Right hindlimb (tissue), 1 donor: ENCODE measurements at places on chromosomes 5 and 9.
A peak's percentile ranks its signal among the peaks of the same experiment; 100 is the strongest.

- no peak for DNase-seq
Observed at GRCh38 chr9:34773306-34773910, 63.5 kb upstream of the CCL21 start.

DNA sequence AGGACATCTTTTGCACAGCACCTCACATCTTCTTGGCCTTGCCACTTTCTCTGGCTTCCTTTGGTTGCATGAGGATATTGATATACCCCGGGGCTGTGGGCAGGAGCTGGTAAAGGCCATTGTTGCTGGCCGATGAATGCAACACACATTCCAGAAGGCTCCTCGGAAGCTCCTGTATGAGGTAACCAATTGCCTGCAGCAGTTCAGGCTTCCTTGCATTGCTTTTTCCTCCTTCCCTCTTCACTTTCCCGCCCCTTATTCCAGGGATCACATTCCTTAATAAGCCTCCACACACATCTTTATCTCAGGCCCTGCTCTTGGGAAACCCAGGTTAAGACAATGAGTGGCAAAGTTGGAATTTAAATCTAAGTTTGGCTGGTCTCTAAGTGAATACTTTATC, 505.4 kb upstream of the CLINT1 start:
- no peak for DNase-seq

DNA sequence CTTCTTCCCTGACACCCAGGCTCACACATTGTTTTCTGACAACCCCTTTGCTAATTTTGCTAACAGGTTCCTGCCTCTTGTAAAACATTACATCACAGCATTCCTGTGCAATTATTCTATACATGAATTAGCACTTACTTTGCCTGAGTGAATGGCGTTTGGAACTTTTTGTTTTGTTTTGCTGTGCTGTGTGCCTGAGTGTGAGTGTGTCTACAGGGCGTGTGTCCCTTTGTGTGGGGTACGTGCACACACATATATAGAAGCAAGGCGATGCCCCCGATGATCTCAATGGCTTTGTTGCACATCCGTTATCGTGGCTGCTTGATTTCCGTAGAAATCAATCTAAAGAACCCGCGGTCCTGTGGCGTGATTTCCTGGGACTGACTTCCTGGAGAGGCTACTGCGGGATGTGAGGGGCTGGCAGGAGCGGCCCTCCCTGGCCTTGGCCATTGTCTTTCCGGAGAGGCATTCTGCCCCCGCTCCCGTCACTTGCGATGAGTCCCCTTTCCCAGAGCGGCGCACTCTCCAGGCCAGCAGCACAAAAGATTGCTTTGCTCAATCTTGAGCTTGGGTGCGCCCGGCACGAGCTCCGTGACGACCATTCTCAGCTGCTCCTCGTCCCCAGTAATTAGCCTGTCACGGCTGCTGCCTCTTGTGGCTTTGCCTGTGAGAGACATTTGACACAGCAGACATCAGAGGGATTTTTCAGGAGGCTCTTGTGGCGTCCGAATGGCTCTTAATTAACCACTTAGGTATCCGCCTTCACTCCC, 398.1 kb upstream of the IRX1 start:
- peak; percentile 51 for DNase-seq

GRCh38 chr9:91930475-91930874, 19.6 kb downstream of the ROR2 start:
- DNase-seq = no peak
